NCI-H187 (cell line): ENCODE measurements at places on chromosomes 4 and X.

- no peak for DNase-seq
Observed at GRCh38 chr4:166622425-166622977, 611.8 kb downstream of the SPOCK3 start.

- DNase-seq, result no peak
Observed at GRCh38 chr4:55183926-55184599, 58.7 kb upstream of the KDR start.

- DNase-seq, result no peak
Observed at GRCh38 chrX:87901060-87901459, 383.5 kb downstream of the KLHL4 start.

- DNase-seq, result no peak
Observed at GRCh38 chrX:77977095-77977494, 7.7 kb upstream of the PGAM4 start.

GRCh38 chr4:97828646-97829045 is 314.6 kb downstream of the STPG2 start:
- DNase-seq, result no peak

GRCh38 chr4:85986266-85986665 is 373.6 kb downstream of the MAPK10 start:
- DNase-seq, result no peak

GRCh38 chr4:164379694-164380093 is 374.2 kb upstream of the SMIM31 start:
- no peak for DNase-seq

DNA sequence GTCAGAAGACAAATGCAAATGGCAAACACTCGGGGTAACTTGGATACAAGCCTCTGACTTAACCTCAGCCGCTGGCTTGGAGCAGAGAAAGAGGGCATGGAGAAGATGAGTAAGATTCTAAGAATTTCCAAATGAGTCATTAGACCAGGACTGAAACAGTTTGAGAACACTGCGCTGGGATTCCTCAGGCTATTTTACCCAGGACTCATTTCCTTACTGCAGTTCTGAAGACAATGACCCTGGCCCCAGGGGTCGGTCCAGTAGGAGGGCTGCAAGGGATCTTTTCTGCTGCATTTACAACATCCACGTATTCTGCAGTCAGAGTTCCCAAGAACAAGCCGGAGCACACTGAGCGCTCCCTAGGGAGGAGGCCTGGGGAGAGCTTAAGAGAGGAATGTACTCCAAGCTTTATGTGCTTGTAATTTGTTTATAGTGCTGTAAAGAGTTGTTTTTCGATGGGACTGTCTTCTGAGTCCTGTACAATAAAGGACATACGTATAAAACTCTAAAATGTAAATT is 27.3 kb upstream of the SORBS2 start:
- DNase-seq, result no peak

- no peak for DNase-seq
Observed at GRCh38 chr4:62402088-62402806, 1202.1 kb downstream of the ADGRL3 start.

GRCh38 chr4:1115528-1116293 is 2.3 kb upstream of the RNF212 start:
- no peak for DNase-seq

GRCh38 chr4:23956601-23957364 is 66.9 kb upstream of the PPARGC1A start:
- no peak for DNase-seq

DNA sequence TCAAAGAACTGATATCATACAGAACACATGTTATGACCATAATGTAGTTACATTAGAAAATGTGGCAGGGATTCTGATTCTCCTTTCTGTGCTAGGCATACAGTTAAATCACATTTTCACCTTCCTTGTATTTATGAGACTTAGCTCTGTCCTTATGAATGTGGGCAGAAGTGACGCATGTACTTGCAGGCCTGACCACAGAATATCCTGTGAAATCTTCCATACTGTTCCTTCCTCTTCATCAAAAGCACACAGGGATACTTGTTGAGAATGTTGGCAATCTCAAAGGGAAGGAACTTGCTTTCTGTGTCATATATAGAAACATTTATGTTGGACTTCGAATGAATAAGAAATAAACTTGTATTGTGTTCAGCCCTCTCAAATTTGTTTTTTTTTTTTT is 17.2 kb upstream of the MYOZ2 start:
- no peak for DNase-seq

- DNase-seq, result no peak
Observed at GRCh38 chr4:119103263-119103662, 32.4 kb upstream of the MYOZ2 start.

DNA sequence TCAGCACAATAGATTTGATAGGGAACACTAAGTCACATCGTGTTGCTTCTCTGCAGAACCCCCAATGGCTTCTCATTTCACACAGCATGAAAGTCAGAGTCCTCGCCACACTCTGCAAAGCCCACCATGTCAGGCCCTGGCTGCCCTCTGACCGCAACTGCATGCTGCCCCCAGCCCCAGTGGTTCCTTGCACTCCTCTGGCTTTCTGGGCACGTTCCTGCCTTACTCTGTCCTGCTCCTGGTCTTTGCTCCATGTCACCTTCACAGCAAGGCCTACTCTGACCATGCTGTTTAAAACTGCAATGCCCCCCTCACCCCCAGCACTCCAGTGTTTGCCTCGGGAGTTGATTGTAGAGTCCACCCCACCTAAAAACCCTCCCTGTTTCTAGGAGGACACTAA is 78.1 kb downstream of the EVC start:
- no peak for DNase-seq

DNA sequence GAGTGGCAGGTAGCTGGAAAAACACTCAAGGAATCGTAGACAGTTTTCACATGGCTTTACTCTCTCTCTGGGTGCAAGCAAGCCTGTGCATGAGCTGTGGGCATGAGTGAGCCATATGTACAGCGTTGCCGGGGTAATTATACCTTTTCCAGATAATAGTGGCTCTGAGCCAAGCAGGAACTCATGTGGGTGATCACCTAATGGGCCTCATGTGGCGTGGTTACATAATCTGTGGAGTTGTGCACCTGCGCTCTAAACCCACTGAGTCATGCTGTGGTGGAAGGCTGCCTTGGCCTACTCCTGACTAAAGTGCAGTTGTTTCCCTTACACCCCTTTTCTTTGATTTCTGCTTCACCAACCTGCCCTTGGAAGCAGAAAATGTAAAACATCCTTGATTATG is 1564.5 kb upstream of the PCDH10 start:
- no peak for DNase-seq

DNA sequence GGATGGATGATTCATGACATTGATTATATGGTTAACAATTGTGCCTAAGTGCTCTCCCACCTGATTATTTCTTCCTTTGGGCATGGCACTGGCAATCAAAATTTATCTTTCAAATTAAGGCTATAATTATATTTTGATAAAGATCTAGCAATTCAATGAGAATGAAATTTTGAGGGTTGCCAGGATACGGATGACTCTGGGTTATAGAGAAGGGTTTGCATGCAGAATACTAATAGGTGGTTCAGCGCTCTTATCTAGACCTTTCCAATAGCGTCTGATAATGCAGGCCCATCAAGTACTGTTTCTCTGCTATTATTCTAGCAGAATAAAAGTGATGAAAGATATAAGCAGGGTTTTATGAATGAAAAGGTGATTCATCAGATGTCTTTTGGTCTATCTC is 74.9 kb upstream of the SCML1 start:
- DNase-seq, result no peak

DNA sequence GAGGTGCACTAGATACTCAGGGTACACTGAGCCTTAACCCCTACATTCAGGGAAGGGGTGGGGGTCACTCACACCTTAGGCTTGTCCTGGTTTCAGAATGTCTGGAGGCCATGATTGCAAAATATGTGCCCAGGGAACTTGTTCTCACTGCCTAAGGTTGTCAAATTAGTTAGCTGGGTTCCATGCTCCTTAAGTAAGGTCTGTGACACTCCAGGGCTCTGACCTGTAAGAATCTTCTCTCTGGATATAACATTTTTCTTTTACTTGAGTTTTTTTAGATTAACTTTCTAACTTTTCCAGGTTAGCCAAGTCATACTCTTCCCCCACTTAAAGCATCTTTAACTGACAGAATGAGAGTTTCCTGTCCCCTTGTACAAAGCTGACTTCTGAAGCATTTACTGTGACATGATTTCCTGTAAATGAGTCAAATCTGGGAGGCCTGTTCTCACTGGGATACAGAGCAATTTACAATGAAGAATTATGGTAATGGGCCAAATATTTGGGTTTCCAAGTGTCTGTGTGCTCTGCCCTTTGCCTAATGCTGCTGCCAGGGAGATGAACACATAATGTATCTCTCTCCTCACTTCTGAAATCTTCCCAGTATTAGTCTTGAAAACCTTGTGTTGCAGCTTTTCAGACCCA is 101.7 kb downstream of the GATB start:
- DNase-seq, result no peak

- no peak for DNase-seq
Observed at GRCh38 chr4:131499141-131499873, 1649.8 kb upstream of the PCDH10 start.

DNA sequence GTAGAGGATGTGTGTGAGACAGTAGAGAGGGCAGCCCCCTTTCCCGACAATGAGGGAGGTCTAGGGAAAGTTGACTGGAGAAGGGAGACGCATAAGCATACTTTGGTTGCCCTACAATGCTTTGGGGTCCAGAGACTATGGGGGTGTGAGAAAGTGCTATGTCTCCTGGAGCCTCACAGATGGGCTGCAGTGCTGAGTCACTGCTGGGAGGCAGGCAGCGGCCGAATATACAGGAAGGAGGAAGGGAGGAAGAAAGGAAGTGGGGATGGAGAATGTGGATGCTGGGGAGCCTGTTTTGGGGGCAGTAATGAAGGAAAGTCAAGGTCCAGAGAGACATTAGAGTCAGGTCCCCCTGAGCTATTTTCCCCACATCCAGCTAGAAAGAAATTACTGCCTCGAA is 12.7 kb downstream of the DRP2 start:
- no peak for DNase-seq

- no peak for DNase-seq
Observed at GRCh38 chrX:109843963-109844751, 111.1 kb upstream of the ACSL4 start.

- DNase-seq, result no peak
Observed at GRCh38 chrX:153517423-153517822, at the start of gene ATP2B3. ATP2B3 (plus strand) TSS chrX:153517642; CDS start chrX:153536248, 18,606 bp downstream.

DNA sequence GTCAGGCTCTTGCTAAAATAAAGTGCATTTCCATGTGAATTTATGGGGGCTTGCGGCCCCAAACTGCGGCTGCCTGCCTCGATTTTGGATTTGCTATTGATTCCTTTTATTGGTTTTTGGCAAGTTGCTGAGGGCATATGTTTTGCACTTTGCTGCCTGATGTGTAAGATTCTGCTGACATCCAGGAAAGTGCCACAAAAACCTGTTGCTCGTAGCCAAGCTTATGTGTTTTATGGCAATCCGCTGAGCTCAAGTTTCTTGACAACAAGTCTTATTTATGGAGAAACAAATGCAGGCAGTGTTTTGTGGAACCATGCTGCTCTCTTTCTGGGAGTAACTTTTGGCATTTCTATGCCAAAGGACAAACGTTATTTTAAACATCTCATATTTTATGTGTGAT is 97.3 kb upstream of the DDIT4L start:
- no peak for DNase-seq
